ENCODE measurements at places on chromosomes 12 and 14. TPM values are rescaled to one million over a fixed set of nuclear protein-coding genes. Genes with fewer than 3 reads are reported as not detected.

Gene CCDC197
- total RNA-seq = 0.56 TPM

Gene ADSS1
- 165 TPM for total RNA-seq

Gene PRPH
- not detected for total RNA-seq

GRCh38 chr12:58530742-58531062 lies 389.6 kb downstream of the LRIG3 start:
- no peaks in the 10 kb centered on the region for H3K4me1 ChIP-seq
- no peaks in the 10 kb centered on the region for H3K36me3 ChIP-seq
- no peaks in the 10 kb centered on the region for H3K27me3 ChIP-seq
- H3K4me3 ChIP-seq = no peak overlapping the region
- no peak for DNase-seq

- no peak overlapping the region for H3K4me3 ChIP-seq
- H3K27ac ChIP-seq = no peak overlapping the region
- no peak for DNase-seq
Observed at GRCh38 chr12:87689196-87689595, 340.0 kb downstream of the C12orf50 start.
